ENCODE measurements at places on chromosomes 7 and 10. TPM values are rescaled to one million over a fixed set of nuclear protein-coding genes. Genes with fewer than 3 reads are reported as not detected.

- no peaks in the 10 kb centered on the region for H3K36me3 ChIP-seq
- no peak overlapping the region for H3K4me3 ChIP-seq
- no peak for DNase-seq
- no peak overlapping the region for H3K27ac ChIP-seq
Observed at GRCh38 chr7:110061387-110061786, 1029.5 kb upstream of the LRRN3 start.

GRCh38 chr10:78859266-78859665 is 209.5 kb upstream of the ZMIZ1 start:
- H3K27me3 ChIP-seq = no peaks in the 10 kb centered on the region
- H3K36me3 ChIP-seq = no peaks in the 10 kb centered on the region
- no peak for DNase-seq
- no peak overlapping the region for H3K4me3 ChIP-seq
- peaks cover 10% of the 10 kb centered on the region for H3K4me1 ChIP-seq

GRCh38 chr7:41870461-41871138 is 167.7 kb upstream of the INHBA start:
- H3K27me3 ChIP-seq = no peaks in the 10 kb centered on the region
- DNase-seq = no peak
- no peaks in the 10 kb centered on the region for H3K36me3 ChIP-seq
- peak overlapping the region; percentile 58 for H3K27ac ChIP-seq
- H3K4me3 ChIP-seq = no peak overlapping the region

The CARD11 gene
- 0.32 TPM for polyA plus RNA-seq

The HPSE2 gene
- polyA plus RNA-seq = 0.06 TPM

The LBX1 gene
- not detected for polyA plus RNA-seq

The ZNF736 gene
- polyA plus RNA-seq = 1.4 TPM

The SOSTDC1 gene
- polyA plus RNA-seq = 0.19 TPM
